ENCODE measurements at places on chromosomes 3 and 15.

GRCh38 chr3:140152851-140153639, 218.1 kb downstream of the CLSTN2 start:
- no peak for DNase-seq

DNA sequence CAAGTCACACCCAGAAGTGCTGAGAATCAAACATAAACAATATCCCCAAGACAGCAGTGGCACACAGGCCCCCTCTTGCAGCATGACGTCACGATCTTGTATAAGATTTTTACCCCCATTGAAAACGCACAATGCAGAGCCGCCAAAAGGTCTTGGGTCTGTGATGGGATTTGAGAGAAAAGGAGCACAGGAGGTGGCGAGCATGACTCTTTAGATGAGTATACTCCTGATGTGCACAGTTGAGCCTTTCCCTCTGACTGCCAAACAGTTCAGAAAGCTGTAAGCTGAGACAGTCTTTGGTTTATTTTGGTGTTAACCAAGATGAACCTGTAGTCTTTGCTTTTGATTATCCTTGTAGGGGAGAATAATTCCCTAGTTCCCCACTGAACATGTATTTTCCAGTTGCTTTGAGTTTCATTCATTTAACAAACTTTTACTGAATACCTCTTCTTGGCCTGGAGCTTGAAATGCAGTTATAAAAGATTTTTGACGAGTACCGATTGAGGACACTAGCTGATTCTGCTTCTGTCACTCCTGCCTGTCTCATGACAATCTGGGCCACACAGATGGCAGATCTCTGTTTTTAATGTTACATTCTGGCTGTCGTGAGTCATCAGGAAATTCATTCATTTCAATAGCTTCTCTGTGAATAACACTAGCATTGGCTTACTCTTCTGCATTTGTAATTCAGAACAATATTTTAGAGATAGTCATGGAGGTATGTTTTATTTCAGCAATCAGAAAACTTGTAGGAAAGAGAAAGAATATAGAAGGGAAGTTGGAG, 28.9 kb downstream of the CFAP91 start:
- DNase-seq, result no peak

- no peak for DNase-seq
These were observed 98.1 kb upstream of the UBE2E2 start for GRCh38 chr3:23105048-23105447.

GRCh38 chr3:1723726-1724125, 374.9 kb upstream of the CNTN4 start:
- DNase-seq, result no peak

GRCh38 chr3:3783210-3783609, 16.0 kb upstream of the LRRN1 start:
- DNase-seq, result no peak

DNA sequence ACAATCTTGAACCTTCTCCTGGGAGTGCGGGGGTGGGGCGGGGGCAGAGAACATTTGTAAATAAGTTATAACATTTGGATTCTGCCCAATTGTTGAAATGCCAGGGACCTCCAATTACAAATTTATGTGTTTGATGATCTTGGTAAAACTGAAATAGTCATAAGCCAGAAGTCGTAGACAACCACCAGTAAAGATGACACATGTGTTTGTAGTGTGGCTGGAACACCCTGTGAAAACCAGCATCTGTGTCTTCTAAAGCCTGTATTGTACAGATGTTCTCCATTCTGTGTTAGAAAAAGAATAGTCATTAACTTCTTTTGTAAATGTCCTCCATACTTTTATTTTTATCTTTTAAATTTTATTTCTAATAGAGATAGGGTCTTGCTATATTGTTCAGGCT, 61.8 kb downstream of the ARIH1 start:
- DNase-seq, result no peak

GRCh38 chr3:152177757-152178156, 91.0 kb upstream of the MBNL1 start:
- DNase-seq, result no peak
